ENCODE measurements at places on chromosomes 3 and 15.

DNA sequence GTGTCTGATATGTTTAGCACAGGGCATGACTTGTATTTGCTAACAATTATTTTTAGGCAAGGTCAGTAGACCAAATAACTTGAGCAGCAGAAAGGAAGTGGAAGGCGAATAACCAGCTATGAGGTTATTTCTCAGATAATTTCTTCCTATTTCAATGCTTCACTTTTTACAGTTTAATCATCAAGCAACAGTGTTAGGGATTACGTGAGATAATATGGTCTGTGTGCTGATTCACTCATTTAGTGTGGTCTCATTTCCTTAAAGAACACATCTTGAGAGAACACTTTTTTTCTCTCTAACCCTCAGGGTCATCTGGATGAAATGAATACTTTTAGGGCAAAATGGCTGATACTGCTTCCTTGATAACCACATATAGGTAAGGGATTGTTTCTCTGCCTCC lies 126.0 kb upstream of the CCNL1 start:
- no peak for DNase-seq

- no peak for DNase-seq
Observed at GRCh38 chr15:75817138-75817935, 25.9 kb upstream of the UBE2Q2 start.

DNA sequence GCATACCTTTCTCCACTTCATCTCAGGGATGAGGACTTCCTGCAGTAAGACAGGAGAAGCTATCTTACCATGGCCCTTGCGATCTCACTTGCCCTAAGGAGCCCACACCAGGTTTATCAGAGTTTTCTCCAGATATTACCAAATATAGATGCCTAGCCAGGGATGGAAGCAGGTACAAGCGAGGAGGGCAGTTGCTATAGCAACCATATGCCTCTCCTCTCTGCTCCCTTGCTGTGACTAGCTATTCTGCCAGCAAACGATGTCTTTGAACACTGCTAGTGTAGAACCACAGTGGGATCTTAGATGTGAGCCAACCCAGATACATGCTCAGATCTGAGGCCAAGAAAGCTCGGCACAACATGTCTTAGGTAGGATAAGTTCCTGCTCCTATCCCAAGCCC lies 33.9 kb downstream of the GRAMD2A start:
- DNase-seq, result no peak

DNA sequence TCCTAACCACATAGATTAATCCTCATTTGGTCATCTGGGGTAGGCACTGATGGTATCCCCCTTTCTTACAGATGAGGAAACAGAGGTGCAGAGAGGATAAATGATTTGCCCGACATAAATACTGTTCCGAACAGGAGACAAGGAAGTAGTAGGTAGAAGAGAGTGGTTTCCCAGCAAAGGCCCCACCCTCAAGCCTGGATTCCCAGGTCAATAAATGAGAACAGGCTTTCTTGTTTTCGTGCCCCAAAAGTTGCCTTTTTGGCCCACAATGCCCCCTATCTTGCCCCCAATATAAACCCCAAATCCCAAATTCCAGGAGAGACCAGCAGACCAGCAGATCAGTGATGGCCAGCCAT lies 125.5 kb upstream of the PRR20G start:
- peak; percentile 23 for DNase-seq

- no peak for DNase-seq
Observed at GRCh38 chr15:80246425-80246894, 5.6 kb downstream of the CTXND1 start.

GRCh38 chr15:57708047-57708446 lies 1.5 kb downstream of the POLR2M start:
- no peak for DNase-seq

GRCh38 chr3:143277531-143277930 lies 158.0 kb downstream of the CHST2 start:
- no peak for DNase-seq

DNA sequence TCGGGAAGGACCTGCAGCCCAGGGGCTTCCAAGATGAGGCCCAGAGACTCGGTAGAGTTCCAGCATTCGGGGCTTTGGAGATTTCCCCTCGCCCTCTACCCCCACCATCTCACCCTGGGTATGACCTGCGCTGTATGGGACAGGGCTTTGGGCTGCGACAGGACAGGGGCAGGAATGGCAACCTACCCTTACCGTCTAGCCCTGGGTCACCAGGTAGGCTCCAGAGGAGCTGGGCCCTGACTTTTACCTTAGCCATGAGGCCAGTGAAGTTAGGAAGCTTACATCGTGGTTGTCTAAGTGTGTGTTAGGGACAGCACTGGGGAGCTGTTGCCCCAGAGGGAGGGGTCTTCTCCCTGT lies 683 bp downstream of the PPM1M start:
- no peak for DNase-seq

DNA sequence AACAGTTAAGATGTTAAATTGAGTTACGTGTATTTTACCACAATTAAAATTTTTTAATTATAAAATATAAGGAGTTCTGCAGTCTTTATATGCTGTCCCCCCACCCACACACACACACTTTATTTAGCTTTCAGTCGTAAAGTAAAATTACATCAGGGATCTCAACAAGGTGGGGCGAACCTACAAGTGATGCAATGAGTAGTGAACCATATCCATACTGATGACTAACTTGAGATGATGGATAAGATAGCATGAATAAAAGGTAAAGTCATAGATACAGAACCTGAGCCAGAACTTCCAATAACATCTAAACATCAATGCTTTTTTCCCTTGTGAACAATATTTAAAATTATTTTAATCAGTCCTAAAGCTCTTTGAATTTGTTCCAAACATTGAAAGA lies 77.2 kb downstream of the VPS13C start:
- no peak for DNase-seq

- peak; percentile 33 for DNase-seq
Observed at GRCh38 chr3:111128884-111129283, 57.3 kb downstream of the NECTIN3 start.

GRCh38 chr15:100330221-100330620 lies 11.6 kb downstream of the ADAMTS17 start:
- peak; percentile 70 for DNase-seq

GRCh38 chr15:60184579-60184978 lies 180.5 kb downstream of the FOXB1 start:
- no peak for DNase-seq

- peak; percentile 38 for DNase-seq
Observed at GRCh38 chr3:114685161-114685560, 391.3 kb downstream of the TIGIT start.

- DNase-seq, result peak; percentile 86
Observed at GRCh38 chr3:169813757-169814517, 1.2 kb upstream of the LRRC34 start.

GRCh38 chr3:63673111-63673510 lies 20.6 kb downstream of the SNTN start:
- no peak for DNase-seq

- DNase-seq, result no peak
Observed at GRCh38 chr15:74631408-74631807, 15.8 kb downstream of the CLK3 start.

GRCh38 chr15:90482124-90483011 lies 47.4 kb upstream of the CRTC3 start:
- DNase-seq, result peak; percentile 83

- DNase-seq, result no peak
Observed at GRCh38 chr3:73839032-73839431, 214.3 kb upstream of the PDZRN3 start.

DNA sequence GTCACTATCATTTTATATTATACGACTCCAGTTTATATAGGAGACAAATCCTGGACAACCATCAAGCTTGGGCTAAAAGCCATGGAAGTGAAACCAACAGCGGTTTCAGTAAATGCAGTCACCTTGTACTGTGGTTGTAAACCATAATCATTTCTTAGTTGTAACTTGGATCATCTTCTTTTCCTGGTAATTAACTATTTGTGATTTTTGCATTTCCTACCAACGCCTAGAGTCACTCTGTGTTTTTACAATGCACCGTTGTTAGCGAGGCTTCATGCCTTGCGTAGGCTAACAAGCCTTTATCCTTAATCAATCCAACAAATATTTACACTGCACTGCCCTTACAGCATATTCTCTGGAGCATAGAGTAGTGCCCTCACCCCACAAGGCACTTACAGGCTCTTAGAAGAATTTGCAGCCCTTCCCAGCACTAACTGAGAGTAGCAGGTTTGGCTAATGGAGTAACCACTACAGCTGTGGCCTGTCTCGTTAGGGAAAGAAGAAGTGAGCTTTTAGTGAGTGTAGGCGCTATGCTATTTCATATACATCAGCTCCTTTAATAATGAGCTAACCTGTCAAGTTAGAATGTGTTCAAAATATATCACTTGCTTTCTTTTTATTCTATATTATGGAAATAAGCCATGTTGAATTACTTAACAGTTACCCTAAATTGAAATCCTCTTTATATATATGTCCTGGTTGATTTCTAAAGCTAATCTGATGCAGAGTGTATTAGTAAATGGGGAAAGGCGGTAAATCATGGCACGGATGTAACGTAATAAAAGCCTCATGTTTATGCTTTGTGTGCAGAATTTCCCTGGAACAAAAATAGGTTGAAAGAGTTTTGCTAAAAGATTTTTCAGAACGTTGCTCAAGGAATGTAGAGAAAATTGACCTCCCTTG lies 62.8 kb downstream of the ABHD2 start:
- DNase-seq, result no peak

GRCh38 chr3:124999897-125000435 lies 55.8 kb downstream of the HEG1 start:
- no peak for DNase-seq

DNA sequence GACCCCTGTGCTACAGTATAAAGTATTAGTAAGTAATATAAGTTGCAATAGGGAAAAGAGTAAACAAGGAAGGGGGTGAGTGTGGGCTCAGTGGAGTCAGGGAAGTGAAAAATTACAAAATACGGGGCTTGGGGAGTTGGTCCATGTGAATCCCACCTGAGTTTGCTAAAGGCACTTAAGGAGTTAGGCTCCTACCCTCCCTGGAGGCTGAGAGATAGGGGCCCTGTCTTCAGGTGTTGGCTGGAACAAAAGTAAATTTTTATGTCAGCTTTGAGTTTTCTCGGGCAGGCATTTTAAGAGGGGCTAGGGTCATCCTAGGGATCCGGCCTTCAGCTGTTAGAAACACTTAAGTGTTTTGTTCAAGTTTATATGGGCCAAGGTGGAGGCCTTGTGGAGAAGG lies 8.2 kb downstream of the TRPC1 start:
- no peak for DNase-seq

- no peak for DNase-seq
Observed at GRCh38 chr3:186287711-186288110, 74.3 kb downstream of the DGKG start.

DNA sequence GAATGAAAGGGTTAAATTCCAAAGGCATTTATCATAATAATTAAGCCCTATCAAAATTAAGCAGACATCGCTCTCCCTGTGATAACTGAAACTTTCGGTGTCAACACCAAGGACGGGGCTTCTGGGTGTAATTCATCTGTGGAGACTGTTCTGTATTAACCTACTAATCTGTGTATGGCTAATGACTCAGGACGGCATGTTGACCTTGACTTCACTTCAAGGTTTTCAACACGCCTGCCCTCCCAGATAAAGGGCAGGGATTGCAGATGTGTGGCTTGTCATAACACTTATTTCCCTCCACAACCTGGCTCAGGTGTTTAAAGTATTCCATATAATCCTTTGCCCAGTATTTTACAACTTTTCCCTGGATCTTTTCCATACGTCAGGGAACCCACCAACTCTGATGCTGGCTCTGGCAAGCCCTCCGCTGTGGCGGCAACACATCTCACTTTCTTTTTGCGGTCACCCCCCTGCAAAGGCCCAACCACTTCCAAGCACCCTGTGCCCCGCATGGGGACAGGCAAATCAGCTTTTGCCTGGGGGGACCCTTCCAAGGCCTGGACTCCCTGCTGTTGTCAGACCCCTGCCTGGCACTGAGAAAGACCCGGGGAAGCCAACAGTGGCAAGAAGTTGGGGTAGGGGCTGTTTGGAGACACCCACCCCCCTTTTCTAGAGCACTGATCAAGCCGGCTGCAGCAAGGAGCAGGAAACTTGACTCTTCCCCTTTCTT lies 93.2 kb upstream of the MEF2A start:
- DNase-seq, result no peak

GRCh38 chr15:60093273-60094067 lies 89.4 kb downstream of the FOXB1 start:
- no peak for DNase-seq

GRCh38 chr3:177960014-177960413 lies 576.2 kb upstream of the KCNMB2 start:
- DNase-seq, result no peak

DNA sequence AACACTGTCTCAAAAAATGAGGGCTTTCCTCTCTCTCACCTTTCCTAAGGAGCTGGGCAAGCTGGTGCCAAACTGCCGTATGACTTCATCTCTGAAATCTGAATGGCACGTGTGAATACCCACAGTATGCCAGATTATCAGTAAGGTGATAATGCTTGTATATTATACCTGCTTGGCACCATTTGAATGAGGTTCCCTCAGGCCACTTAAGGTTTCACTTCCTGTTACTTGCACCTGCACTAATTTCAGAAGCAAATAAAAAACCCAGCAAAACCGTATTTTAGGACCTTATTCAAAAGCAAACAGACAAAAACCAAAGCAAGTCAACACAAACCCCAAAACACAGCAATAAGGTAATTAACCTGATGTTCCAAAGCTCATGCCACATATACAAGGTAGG lies 19.7 kb downstream of the FOXP1 start:
- no peak for DNase-seq

- DNase-seq, result no peak
Observed at GRCh38 chr15:63013052-63013808, 29.3 kb upstream of the TPM1 start.

GRCh38 chr3:129026728-129027543 lies 25.8 kb downstream of the EFCC1 start:
- peak; percentile 94 for DNase-seq

GRCh38 chr3:157353652-157354051 lies 83.0 kb upstream of the PTX3 start:
- DNase-seq, result no peak

- no peak for DNase-seq
Observed at GRCh38 chr15:40372981-40373380, 9.5 kb upstream of the KNSTRN start.

DNA sequence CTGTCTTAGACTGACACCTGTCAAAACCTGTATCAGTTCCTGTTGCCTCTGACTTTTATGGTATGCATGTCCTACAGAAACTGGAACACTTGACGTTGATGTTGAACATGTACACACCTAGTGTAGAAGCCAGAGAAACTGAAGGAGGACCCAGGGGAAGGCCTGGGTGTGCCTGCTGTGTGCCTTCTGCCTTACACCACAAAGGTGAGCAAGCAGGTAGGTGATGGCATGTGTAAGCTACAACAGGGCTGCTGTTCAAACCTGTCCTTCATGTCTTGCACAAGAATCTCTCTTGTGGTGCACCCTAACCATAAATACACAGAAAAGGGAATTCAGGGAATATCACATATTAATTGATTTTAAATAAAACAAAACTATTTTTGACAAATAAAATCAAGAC lies 13.6 kb upstream of the AQP9 start:
- no peak for DNase-seq

DNA sequence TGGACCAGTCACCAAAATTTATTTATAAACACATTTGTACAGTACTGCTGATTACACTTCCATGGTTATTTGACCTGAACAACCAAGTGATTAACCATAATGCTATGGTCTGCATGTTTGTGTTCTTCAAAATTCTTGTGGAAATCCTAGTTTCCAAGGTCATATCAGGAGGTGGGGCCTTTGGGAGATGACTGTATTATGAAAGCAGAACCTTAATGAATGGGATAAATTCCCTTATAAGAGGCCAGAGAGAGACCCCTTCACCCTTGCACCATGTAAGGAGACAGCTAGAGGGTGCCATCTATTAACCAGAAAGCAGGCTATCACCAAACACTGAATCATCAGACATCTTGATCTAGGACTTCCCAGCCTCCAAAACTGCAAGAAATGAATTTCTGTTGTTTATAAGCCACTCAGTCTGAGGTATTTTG lies 1.9 kb downstream of the SCAPER start:
- no peak for DNase-seq

All from endodermal cell (in vitro differentiated cells).